Amniotic epithelial cell (primary cell): ENCODE measurements at places on chromosomes 7 and 10.

DNA sequence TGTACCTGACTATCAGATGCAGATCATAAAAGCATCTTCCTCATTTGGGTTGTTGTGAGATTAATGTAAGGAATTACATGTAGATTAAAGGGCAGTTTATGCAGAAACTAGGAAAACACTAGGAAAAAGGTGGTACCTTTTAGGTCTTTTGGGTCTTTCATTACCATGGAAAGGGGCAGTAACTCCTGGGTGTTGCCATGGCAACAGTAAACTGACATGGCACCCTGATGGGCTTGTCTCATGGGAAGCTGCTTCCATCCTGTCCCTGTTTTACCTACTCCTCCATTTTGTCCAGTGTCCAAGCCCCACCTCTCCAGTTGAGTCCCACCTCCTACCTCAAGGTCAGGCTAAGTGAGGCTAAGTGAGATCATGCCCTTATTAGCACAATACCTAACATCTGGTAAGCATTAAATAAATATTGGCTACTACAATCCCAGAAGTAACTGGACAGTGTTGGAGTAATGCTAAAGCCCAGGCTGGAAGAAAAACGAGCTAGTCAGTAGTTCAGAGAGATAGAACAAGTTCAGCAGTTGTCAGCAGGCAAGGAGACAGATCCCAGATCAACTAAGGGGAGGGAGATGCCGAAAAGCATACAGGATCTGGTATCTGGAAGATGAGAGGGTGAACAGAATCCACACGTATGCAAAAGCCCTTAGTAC lies 240.0 kb upstream of the AUTS2 start:
- DNase-seq: no peak

GRCh38 chr10:77024461-77024860 lies 613.1 kb downstream of the KCNMA1 start:
- DNase-seq: peak; percentile 28

GRCh38 chr10:124125305-124126116 lies 32.1 kb upstream of the CHST15 start:
- DNase-seq: peak; percentile 6

- no peak for DNase-seq
These were observed 304.6 kb downstream of the TNS3 start for GRCh38 chr7:47277321-47277781.

GRCh38 chr7:70624500-70625103 lies 507.3 kb upstream of the GALNT17 start:
- DNase-seq: no peak

DNA sequence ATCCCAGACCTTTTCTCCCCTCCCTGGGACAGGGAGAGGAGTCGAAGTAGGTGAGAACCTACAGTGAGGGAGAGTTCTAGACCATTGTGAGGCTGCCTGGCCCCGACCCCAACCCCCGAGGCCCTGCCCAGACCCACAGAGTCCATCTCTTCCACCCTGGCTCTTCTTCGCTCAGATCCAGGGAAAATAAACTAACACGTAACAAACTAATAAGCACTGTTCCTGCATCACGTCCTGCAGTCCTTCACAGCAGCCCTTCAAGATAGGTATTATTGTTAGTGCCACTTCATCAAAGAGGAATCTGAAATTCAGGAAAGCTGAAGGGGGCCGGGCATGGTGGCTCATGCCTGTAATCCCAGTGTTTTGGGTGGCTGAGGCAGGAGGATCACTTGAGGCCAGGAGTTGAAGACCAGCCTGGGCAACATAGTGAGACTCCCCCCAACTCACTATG lies at the start of gene SPACDR:
SPACDR (minus strand) TSS at position 51 of the 451 bp plus-strand sequence. CDS start 235 bp downstream, outside the sequence.
- no peak for DNase-seq

GRCh38 chr10:14601872-14602725 lies 172.6 kb downstream of the FAM107B start:
- peak; percentile 86 for DNase-seq

DNA sequence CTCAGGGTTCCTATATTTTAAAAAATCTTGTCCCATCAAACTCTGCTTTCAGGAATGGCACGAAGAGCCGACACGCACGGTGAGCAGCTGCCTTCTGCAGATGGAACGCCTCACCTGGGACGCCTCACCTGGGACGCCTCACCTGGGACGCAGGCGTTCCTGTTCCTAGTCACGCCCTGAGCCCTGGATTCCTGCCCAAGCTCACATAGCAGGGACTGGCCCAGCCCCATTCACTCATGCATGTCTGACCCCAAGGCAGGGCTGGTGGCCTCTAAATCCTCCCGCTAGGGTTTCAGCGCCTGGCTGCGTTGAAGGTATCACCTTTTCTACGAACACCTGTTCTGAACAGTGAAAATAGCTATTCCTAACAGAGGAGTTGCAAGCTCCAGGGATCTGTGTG lies 49.8 kb downstream of the CARD11 start:
- no peak for DNase-seq

GRCh38 chr7:18508443-18509427 lies 13.2 kb downstream of the HDAC9 start:
- DNase-seq: peak; percentile 90

DNA sequence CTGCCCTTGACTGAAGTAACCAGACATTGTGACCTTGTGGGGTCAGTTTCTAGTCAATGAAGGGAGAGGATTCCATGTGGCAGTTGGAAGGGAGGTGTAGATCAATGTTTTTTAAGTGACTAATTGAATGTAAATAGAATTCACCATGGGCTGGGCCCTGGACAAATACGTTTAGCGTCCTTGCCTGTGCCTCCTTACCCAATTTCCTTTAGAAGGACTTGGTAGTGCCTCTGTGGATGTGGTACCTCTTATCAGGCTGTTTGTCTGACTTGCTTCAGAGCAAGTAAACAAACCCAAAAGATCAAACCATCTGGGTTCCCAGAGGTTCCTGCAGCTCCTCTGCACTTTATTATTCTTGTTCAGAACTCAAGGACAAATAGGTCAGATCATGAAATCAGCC lies 4.3 kb upstream of the KAT6B start:
- DNase-seq: no peak

DNA sequence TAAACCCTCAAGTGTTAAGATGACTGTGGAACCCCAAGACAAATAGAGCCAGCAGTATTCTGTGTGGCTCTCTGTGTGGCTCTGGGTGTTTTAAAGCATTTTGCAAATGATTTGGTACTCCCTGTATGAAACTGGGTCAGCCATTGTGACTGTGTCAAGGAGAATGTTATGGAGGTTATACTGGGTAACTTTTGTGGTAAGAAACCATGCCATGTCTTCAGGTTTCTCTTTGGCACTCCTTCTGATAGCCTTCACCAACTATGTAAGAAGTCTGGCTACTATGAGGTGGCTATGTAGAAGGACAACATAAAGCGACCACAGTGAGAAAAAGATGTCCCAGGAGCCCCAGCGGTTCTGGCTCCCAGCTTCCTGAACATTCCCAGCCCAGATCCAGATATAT lies 226.6 kb upstream of the RHOBTB1 start:
- DNase-seq: no peak

GRCh38 chr7:32036557-32036956 lies 33.6 kb downstream of the PDE1C start:
- DNase-seq: peak; percentile 8

DNA sequence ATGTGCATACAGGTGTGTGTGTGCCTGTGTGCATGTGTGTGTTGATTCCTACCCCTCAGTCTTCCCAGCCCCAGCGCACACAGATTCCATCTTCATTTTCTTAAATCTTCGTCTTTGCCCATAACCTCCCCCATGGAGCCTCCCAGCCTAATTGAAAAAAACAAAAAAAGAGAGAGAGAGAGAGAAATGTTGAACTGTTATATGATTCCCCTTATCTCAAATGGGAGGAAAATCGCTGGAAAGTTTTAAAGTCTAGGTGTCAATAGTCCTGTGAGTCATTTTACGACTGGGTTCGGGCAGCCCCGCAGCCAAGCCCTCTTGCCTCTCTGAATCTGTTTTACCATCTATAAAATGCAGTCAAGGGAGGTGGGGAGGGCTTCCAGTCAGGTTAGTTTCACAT lies 60.9 kb downstream of the SPOCK2 start:
- DNase-seq: peak; percentile 69
